Sigmoid colon (tissue), 7 donors: ENCODE measurements at places on chromosomes 12 and 14. TPM values are rescaled to one million over a fixed set of nuclear protein-coding genes. Genes with fewer than 3 reads are reported as not detected.

GRCh38 chr12:112182499-112182898, 57.1 kb downstream of the TRAFD1 start:
- peak; percentile 46 for DNase-seq

- no peak for DNase-seq
Observed at GRCh38 chr12:42213023-42213422, 25.0 kb downstream of the YAF2 start.

GRCh38 chr12:66717036-66717673, 38.3 kb upstream of the GRIP1 start:
- DNase-seq, result no peak

GRCh38 chr12:57152639-57153038, 5.2 kb upstream of the LRP1-AS start:
- peak; percentile 89 for DNase-seq

- no peak for DNase-seq
Observed at GRCh38 chr12:71329956-71330355, 109.6 kb upstream of the LGR5 start.

The PGF gene
- total RNA-seq, result 15.6 TPM

The SMARCC2 gene
- 55.7 TPM for total RNA-seq

The ACYP1 gene
- total RNA-seq, result 17.8 TPM

DNA sequence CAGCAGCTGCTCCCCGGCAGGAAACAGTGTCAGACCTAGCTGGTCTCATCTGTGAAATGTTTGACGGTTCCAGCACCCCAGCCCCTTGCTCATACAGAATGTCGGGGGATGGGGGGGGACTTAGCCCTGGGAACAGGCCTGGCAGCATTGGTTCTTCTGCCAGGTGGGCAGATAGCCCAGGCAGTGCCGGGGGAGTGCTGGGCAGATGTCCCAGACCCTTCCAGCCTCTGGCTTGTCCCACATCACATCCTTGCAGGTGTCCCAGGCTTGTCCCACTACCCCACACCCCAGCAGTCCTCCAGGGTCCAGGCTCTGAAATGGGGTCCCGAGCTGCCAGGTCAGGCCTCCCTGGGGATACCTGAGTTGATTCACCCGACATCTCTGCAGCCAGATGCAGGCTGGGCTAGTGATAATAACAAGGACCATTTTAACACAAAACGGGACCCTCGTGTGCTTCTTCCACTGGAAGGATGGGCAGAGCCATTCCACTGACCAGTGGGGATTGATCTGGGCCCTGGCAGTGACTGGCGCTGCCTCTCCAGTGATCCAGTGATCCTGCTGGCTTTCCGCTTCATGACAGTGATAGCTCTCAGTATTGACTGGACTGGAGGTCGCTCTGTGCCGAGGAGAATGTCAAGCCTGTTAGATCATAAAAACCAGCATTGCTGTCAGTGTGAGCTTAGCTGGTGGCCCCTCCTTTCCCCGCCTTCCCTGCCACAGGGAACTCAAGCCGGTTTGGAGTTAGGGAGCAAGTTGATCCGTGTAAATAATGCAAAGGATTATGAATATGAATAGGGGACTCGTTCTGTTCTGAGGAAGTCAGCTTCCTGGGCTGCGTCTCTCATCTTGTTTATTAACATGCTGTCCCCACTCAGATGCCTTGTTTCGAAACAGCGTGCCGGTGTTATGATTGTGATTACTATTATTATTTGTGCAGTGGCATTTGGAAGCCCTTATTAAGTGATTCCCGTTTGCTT, 180.6 kb downstream of the AACS start:
- DNase-seq, result no peak

DNA sequence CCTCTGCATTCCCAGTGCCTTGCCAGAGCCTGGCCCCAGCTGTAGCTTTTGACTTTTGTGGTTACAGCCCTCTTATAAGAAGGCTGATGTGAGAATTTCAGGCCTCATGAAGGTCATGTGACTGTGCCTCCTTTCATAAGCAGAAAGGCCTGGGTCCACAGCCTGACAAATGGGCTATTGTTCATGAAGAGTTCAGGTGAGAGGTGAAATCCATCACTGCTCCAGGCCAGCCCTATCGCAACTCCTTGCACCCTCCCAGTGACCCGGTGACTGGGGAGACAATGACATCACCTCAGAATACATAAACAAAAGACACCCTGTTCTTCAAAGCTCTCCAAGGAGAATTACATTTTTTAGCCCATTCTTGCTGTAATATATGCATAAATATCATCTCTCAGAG, 321.5 kb downstream of the PCNX1 start:
- no peak for DNase-seq

GRCh38 chr12:48486261-48486660, 4.0 kb downstream of the C12orf54 start:
- DNase-seq, result no peak
